ENCODE measurements at places on chromosomes 13 and 19.

- no peak for DNase-seq
Measured at GRCh38 chr13:113527272-113527958, 36.9 kb upstream of the DCUN1D2 start.

- no peak for DNase-seq
Measured at GRCh38 chr13:46475541-46475991, 77.4 kb upstream of the LRCH1 start.

DNA sequence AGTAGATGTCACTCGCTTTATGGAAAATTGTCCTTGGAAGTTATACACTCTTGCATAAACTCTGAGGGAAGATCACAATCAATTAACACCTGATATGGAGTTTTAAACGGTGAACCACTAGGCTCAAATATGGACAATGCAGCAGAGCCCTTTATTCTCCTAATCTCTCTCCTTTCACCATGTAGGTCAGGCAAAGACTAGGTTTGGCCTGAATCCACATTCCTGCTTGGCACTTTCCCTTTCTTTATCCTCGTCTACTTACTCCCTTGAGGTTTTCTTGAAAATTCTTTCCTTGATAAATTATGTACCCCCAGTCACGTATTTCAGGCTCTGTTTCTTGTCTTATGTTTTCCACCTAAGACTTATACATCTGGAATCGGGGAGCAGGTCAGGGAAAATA, 751.7 kb downstream of the DACH1 start:
- no peak for DNase-seq

GRCh38 chr13:30792285-30793000, 57.1 kb downstream of the ALOX5AP start:
- no peak for DNase-seq

- DNase-seq: no peak
Measured at GRCh38 chr19:4678881-4679790, 9.0 kb upstream of the MYDGF start.

DNA sequence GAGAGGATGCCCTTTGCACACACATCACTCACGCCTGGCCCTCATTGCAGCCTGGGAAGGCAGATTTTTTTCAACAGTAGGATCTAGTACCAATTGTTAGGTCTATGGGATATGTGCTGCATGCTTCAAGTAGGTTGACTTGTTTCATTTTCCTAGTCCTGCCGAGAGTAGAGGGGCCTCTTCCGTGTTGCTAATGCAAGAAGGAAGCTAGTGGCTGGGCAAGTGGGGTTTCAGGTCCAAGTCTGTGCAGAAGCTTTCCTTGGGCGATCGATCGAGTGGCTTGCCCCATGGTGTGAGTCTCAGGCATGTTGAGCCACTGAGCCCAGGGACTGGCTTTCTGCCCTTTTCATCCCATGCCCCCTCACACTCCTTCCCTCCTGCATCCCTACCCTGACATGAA, 13.7 kb downstream of the ILF3 start:
- no peak for DNase-seq

- DNase-seq: no peak
Measured at GRCh38 chr19:56403261-56403660, 871 bp upstream of the ZNF583 start.

- DNase-seq: no peak
Measured at GRCh38 chr13:62643007-62643483, 1227.4 kb upstream of the PCDH20 start.

GRCh38 chr19:1214299-1214861, 8.8 kb downstream of the STK11 start:
- no peak for DNase-seq

DNA sequence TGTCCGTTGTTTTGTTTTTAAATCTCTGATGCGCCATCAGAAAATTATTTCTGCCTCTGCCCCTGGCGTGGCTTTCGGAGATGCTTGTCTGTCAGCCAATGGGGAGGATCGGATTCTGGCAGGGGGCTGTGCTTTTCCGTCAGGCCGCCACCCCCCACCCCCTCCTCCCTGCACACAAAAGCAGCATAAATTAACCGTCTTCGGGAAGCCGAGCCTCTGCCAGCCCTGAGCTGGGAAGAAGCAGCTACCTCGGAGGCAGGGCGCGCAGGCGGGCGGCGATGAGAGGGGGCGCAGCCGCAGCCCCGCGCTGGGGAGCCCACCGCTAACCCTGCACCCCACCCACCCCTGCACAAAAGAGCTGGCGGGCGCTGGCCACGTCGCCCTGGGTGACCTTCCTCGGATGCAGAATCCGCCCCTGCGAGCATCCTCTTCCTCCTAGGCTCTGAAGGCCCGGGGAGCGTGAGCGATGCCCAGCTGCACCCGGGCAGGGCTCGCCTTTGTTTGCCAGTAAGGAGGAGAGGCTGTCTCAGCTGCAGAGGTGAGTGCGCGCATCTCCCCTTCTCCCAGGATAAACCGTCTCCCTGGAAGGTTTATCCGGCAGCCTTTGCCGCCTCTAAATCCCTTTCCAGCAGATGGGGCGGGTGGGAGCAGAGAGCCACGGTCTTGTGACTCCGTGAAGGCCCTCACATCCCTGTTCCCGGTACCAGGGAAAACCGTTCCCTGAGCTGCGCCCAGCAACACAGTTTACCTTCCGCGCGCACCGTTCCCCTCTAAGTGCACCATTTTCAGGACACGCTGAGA, at the start of gene ATCAY:
TSS of gene ATCAY (plus strand) at position 215 of the 801 bp plus-strand sequence. CDS start 5,083 bp downstream, outside the sequence.
- DNase-seq: no peak

DNA sequence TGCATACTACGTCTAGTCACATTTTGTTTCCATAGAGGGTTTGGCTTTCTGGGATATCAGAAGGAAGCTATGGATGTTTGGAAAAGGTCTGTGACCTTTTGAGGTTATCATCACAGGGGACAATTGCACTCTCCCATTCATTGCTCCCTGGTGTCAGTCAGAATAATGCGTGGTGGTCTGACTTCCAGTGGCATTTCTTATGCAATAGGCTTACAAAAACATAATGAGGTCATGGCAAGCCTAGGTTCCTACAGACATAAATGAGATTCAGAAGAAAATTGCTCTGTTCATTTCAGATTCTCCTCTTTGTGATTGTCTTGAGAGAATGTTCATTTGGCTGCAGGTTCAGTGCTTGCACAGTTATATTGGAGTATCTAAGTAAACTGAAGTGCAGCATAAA, 54.6 kb downstream of the ARHGAP35 start:
- no peak for DNase-seq

DNA sequence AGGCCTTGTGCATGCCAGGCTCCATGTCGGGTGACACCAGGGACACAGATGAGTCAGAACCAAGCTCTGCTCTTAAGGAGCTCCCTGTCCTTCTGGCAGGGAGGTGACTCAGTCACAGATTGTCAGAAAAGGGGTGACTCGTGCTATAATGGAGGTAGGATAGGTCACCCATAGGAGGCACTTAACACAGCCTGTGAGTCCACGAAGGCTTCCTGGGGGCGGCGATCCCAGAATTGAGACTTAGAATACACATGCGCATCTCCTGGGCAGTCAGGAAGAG, 19.6 kb downstream of the FUZ start:
- DNase-seq: peak; percentile 16

- peak; percentile 89 for DNase-seq
Measured at GRCh38 chr13:45367358-45367757, 26.4 kb upstream of the TPT1 start.

GRCh38 chr13:27007166-27007565, 164.4 kb downstream of the USP12 start:
- no peak for DNase-seq

GRCh38 chr13:27911521-27911920, 8.3 kb upstream of the PDX1 start:
- no peak for DNase-seq

- DNase-seq: no peak
Measured at GRCh38 chr13:112893570-112894422, 75.2 kb upstream of the MCF2L start.

DNA sequence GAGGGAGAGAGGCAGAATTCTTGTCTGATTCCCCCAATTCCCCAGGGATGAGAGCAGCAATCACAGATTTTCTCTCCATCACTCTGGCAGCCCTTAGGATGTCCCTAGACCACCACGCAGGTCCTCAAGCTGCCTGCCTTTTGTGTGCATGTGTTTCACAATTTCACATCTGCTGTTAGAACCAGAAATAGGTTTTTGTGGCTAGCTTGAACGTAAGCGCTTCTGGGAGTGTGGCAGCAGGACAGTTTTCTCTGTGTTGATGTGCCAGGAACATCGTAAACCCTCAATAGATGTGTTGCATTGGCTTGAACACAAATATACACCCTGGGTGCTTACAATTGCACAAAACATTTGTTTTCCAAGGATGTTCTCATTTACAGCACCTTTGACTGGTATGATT, 78.8 kb upstream of the TMTC4 start:
- no peak for DNase-seq

DNA sequence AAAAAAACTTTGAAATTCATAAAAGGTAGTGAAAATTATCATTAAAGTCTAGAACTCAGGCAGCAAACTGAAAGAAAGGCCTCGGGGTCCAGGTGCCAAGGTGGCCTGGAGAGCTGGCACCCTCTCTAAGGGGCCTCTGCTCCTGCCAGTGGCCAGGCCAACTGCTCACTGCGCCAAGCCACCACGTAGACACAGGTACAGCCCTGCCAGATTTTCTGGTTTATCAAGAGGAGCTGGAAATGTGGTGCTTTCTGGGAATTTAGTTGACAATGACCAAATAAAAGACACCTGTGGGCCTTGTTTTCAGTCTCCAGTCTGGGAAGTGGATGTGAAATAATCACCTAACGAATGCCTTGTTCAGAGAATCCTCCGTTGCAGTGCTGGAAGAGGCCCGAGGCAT, 22.8 kb downstream of the ZNF574 start:
- DNase-seq: no peak

DNA sequence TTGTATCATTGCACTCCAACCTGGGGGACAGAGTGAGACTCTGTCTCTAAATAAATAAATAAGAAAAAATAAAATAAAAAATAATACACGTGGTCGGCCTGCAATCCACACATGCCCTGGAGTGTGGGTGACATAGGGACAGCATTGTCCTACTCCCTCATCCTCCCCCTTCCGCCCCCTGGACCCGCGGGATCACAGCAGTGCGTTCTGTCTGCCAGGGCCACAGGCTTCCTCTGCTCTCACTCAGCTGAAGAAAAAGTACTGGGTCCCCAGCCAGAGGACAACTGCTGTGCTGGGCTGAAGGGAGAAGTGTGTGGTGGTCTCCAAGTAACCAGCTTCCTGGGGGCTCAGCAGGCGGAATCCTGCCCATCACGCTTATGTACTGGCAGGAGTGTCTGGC, 6.3 kb downstream of the BCAT2 start:
- no peak for DNase-seq

DNA sequence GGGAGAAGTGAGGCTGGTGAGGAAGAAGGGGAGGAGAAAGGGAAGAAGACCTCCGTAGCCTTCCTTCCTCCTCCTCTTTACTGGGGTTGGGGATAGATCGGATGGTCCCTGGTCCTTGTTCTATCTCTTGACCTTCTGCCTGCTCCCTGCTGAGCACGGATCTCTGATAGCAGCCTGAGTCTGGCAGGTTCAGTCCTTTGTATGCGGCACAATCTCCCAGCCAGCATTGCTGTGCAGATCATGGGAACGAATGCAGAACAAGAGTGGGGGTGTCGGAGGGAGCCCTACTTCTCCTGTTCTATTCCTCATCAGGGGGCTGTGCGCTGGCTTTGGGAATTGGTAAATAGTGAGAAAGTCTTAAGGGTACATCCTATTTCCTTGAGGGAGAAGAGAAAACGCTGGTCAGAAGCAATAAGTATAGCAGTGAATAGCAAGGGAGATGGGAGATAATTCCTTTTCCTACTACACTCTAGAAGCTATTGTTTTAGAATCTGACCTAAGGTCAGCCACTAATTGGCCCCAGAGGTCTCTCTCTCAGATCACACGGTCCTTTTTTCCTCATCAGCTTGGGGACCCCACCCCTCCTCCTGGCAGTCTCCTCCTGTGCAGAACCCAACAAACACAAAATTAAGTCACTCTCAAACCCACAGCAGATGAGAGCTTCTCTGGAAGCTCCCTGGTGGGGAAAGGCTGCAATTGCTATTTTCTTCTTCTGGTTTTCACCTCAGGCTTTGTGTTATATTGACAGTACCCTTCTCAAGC, 41.0 kb downstream of the KL start:
- DNase-seq: no peak

GRCh38 chr13:89891416-89891815, 1456.1 kb upstream of the MIR17HG start:
- DNase-seq: no peak

GRCh38 chr19:35868172-35868822, at the start of gene APLP1:
TSS of gene APLP1 (plus strand) at chr19:35868574. CDS start at chr19:35868637, 63 bp downstream.
- DNase-seq: peak; percentile 66

GRCh38 chr19:54506079-54506478, 3.4 kb downstream of the LAIR2 start:
- no peak for DNase-seq

- DNase-seq: no peak
Measured at GRCh38 chr13:53501387-53501786, 472.8 kb downstream of the OLFM4 start.

DNA sequence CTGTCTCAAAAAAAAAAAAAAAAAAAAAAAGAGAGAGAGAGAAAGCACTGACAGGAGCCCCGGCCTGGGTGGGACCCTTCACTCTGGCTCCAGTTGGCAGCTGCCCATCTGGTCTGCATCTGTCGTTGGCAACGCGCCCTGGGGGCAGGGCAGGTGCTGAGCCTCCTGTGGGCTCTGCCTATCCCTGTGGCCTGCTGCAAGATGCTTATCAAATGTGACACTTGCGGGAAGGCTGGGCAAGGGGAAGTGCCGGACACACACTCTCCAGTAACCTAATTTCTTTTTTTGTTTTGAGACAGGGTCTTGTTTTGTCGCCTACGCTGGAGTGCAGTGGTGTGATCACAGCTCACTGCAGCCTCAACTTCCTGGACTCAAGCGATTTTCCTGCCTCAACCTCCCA, 10.7 kb upstream of the KPTN start:
- DNase-seq: no peak

GRCh38 chr13:95505265-95505664, 47.3 kb upstream of the CLDN10 start:
- no peak for DNase-seq

GRCh38 chr13:112693831-112694497, 4.1 kb downstream of the ATP11A start:
- no peak for DNase-seq

DNA sequence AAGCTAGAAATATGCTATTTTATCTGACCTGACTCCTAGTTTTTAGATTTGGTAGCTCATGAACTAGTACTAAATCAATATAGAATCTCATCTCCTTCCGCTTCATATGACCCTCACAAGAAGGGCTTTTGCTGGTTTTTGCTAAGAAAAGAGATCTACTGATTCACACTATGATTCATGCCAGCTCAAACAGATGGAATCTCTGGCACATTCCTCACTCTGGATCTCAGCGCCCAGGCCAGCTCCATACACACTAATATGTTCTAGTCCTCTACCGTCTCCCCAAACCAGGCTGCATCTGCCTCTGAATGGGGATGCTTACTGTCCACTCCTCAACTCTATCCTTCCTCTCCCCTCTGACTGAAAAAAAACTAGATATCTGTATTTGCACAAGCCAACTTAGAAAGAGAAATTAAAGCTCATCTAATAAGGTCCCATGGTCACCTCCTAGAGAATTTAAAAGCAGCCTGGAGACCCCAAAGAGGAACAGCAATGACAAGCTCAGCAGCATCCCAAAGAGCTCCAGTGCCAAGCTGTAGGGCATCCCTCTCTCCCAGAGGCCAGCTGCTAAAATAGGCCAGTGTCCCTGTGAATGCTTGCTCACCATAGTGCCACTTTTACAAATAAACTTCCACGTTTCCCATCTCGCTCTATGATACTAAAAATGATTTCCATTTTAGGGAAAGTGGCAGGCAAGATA, 74.9 kb downstream of the LHFPL6 start:
- no peak for DNase-seq

- DNase-seq: no peak
Measured at GRCh38 chr13:41139296-41139966, 6.8 kb upstream of the KBTBD6 start.

Measured in stimulated activated CD8-positive, alpha-beta memory T cell treated with anti-CD3 and anti-CD28 coated beads, Interleukin-15, amount 100 ng/mL, for 48 hours (primary cell).